ENCODE measurements at places on chromosomes 7 and 10. TPM values are rescaled to one million over a fixed set of nuclear protein-coding genes. Genes with fewer than 3 reads are reported as not detected.

DNA sequence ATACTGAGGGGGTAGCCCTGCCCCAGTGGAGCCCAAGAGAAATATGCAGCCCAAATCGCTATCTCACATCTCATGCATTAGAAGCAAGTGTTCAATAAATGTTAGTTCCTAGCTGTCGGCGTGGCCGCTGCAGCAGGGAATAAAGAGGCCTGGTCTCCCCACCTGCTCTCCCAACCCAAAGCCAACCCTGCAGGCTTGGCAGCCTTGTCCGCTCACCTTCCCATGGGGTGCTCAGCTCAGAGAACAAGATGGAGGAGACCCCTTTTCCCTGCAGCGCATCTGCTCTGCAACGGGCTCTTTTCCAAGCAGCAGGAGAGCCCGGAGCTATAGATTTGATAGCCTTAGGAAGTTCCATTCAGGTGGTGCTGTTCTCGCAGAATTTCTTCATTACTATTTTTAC lies 12.0 kb upstream of the DOCK1 start:
- no peaks in the 10 kb centered on the region for H3K36me3 ChIP-seq
- H3K4me3 ChIP-seq = no peak overlapping the region
- DNase-seq = no peak
- no peaks in the 10 kb centered on the region for H3K4me1 ChIP-seq

DNA sequence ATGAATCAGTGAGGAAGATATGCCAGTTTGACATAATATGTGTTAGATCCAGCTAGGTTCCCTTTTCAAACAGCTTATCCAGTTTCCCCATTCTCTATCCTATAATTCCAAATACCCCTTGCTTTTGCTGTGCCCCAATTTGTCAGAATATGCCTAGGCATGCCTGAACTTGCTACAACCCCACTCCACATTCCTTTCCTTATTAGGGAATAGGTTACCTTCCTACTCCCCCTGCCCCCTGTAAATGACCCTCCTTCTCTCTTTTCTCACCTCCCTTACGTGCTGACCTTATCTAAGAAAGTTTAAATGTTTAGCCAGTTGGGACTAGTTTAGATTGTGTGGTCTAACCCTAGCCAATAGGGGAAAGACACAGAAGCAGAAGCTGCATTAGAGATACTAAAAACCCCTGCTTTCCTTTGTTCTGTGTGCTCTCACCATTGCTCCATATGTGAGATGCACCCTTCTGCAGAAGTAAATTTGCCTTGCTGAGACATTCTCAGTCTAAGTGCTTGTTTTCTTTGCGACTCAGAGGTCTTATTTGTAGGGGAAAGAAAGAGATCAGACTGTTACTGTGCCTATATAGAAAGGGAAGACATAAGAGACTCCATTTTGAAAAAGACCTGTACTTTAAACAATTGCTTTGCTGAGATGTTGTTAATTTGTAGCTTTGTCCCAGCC lies 267.8 kb downstream of the SH2D4B start:
- H3K36me3 ChIP-seq = no peaks in the 10 kb centered on the region
- no peak overlapping the region for H3K4me3 ChIP-seq
- H3K27me3 ChIP-seq = peaks cover 2% of the 10 kb centered on the region
- no peak overlapping the region for H3K27ac ChIP-seq
- no peak for DNase-seq

The TACC2 gene
- total RNA-seq = not detected

- H3K4me1 ChIP-seq = no peaks in the 10 kb centered on the region
- no peak overlapping the region for H3K4me3 ChIP-seq
- DNase-seq = no peak
- H3K27me3 ChIP-seq = peaks cover 8% of the 10 kb centered on the region
- H3K36me3 ChIP-seq = no peaks in the 10 kb centered on the region
These were observed 235.2 kb upstream of the NRP1 start for GRCh38 chr10:33569702-33570101.

The PLEKHS1 gene
- total RNA-seq = not detected

- no peaks in the 10 kb centered on the region for H3K4me1 ChIP-seq
- H3K27me3 ChIP-seq = peaks cover 4% of the 10 kb centered on the region
- H3K4me3 ChIP-seq = no peak overlapping the region
- DNase-seq = no peak
- H3K36me3 ChIP-seq = no peaks in the 10 kb centered on the region
- no peak overlapping the region for H3K27ac ChIP-seq
These were observed 17.1 kb upstream of the SLC18A2 start for GRCh38 chr10:117223693-117224430.

DNA sequence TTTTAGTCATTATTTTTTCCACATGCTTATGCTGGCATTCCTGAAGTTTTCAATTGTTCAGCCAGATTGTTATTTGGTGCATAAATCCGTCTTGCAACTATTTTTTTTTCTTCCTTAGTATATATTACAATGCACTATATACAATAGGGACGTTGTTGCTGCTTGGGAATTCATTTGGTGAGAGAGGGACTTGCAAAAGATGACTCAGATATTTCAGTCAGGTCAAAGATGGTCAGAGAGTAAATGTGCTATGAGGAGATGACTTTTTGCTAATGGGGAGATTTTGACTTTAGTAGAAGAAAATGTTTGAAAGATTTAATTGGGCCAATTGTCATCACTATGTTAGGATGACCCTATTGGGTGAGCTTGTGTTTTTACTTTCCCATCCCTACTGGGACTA lies 348.4 kb upstream of the MTPN start:
- no peak for DNase-seq
- H3K27me3 ChIP-seq = no peaks in the 10 kb centered on the region
- no peak overlapping the region for H3K27ac ChIP-seq
- no peaks in the 10 kb centered on the region for H3K36me3 ChIP-seq

The UPK3BL2 gene
- total RNA-seq = 5.8 TPM

The SPDYE9 gene
- not detected for total RNA-seq

DNA sequence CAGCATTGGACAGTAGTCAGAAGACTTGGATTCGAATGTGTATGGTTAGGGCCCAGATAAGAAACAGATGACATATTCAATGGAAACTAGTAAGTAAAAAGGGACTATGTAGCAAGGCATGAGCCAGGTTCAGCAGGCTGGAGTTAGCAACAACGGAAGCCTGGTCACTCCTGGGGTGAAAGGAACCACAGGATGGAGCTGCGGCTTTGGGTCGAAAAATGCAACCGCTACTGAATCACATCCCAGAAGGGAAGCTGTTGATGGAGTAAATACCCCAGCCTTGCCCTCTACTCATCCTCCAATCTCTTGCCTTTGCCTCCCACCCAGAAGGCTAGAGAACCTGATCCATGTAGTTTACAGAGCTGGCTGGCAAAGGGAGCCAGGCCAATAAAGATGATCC lies 37.5 kb upstream of the EGR2 start:
- peak overlapping the region; percentile 4 for H3K4me3 ChIP-seq
- DNase-seq = peak; percentile 81
- peaks cover 5% of the 10 kb centered on the region for H3K27me3 ChIP-seq
- peaks cover 59% of the 10 kb centered on the region for H3K4me1 ChIP-seq
- no peaks in the 10 kb centered on the region for H3K36me3 ChIP-seq

DNA sequence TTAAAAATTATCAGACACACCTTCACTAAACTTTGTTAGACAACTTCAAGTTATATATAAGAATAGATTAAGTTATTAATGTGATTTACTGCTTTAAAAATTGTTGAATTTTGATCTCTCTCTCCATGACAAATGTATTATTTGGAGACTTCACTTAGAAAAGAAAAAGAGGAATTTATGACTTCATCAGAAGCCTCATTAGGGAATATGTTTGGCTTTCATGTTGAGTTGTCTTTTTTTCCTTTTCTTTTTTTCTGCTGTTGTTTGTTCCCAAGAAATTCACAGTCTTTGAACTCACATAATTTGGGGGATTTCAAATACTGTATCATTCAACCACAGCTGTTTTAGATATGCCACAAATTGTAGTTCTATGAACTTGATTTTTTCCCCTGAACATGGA lies 149.5 kb downstream of the PPP1R9A start:
- no peak overlapping the region for H3K4me3 ChIP-seq
- DNase-seq = no peak
- no peaks in the 10 kb centered on the region for H3K36me3 ChIP-seq

GRCh38 chr10:91541481-91541880 lies 91.4 kb downstream of the PPP1R3C start:
- DNase-seq = no peak
- H3K36me3 ChIP-seq = no peaks in the 10 kb centered on the region
- no peak overlapping the region for H3K27ac ChIP-seq
- peaks cover 4% of the 10 kb centered on the region for H3K27me3 ChIP-seq
- H3K4me3 ChIP-seq = no peak overlapping the region

DNA sequence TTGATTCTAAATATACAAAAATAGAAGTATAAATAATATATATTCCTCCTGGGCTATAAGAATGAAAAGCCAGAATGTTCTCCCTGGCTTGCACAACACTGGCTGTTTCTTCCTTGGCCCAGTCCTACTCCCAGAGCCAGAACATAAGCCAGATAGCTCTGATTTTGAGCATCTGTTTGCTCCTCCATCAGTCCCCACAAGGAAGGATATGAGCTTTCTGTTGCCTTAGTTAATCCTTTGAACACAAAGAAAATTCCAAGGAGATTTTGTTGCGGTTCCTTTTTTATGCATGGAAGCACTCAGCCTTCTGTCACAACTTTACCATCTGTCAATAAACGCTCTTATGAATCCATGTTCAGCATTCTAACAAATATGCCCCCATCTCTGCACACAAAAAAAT lies 361.8 kb downstream of the IPMK start:
- H3K4me3 ChIP-seq = no peak overlapping the region
- no peak for DNase-seq
- H3K27me3 ChIP-seq = no peaks in the 10 kb centered on the region
- no peaks in the 10 kb centered on the region for H3K36me3 ChIP-seq
- H3K4me1 ChIP-seq = no peaks in the 10 kb centered on the region

The BEND7 gene
- total RNA-seq = not detected

DNA sequence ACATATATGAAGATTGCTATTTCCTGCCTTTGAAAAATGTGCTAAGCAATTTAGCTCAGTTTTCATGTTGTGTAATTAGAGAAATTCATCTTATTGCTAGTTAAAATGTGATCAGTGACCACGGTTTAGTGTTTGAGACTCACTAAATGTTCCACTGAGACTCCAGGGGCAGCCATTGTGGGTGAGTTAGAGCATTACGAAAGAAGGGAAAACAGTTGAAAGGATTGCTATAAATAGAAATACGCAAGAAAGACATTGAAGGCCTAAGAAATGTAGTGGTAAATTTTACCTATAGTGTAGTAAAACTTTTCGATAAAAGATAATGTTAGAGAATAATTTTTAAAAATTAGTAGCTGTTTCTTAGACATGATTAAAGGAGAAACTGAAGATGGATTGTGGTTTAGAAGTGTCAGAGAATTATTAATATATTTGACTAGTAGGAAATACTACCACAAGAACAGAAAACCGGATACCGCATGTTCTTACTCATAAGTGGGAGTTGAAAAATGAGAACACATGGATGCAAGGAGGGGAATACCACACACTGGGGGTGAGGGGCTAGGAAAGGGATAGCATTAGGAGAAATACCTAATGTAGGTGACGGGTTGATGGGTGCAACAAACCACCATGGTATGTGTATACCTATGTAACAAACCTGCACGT lies 394.5 kb downstream of the SEMA3D start:
- no peaks in the 10 kb centered on the region for H3K27me3 ChIP-seq
- H3K4me1 ChIP-seq = no peaks in the 10 kb centered on the region
- no peaks in the 10 kb centered on the region for H3K36me3 ChIP-seq
- H3K27ac ChIP-seq = no peak overlapping the region
- no peak for DNase-seq

The MCU gene
- 17.7 TPM for total RNA-seq

The PIK3AP1 gene
- 3.4 TPM for total RNA-seq

DNA sequence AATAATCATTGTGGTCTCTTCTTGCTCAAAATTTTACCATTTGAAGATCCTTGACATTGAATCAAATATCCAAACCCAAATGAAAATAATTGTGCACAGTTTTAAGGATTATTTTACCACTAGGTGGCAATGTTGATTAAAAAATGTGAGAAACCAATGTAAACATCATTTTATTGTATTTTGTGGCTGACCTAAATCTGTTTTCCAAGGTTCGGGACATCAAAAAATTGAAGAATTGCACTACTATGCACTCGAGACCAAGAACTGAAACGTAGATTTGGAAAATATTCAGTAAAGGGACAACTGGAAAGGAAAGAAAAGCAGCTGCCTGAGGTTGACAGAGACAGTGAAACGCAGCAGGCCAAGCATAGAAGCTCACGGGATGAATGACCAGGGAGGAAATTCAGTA lies 259.3 kb downstream of the SNX13 start:
- H3K27ac ChIP-seq = no peak overlapping the region
- H3K4me1 ChIP-seq = no peaks in the 10 kb centered on the region
- no peaks in the 10 kb centered on the region for H3K36me3 ChIP-seq
- DNase-seq = no peak
- peaks cover 2% of the 10 kb centered on the region for H3K27me3 ChIP-seq
- no peak overlapping the region for H3K4me3 ChIP-seq

The PRRT4 gene
- total RNA-seq = 0.10 TPM

- H3K36me3 ChIP-seq = peaks cover 13% of the 10 kb centered on the region
- H3K27me3 ChIP-seq = no peaks in the 10 kb centered on the region
- H3K27ac ChIP-seq = no peak overlapping the region
- H3K4me1 ChIP-seq = no peaks in the 10 kb centered on the region
These were observed 222.0 kb downstream of the ADK start for GRCh38 chr10:74373059-74373458.

The ABI1 gene
- 55.5 TPM for total RNA-seq

DNA sequence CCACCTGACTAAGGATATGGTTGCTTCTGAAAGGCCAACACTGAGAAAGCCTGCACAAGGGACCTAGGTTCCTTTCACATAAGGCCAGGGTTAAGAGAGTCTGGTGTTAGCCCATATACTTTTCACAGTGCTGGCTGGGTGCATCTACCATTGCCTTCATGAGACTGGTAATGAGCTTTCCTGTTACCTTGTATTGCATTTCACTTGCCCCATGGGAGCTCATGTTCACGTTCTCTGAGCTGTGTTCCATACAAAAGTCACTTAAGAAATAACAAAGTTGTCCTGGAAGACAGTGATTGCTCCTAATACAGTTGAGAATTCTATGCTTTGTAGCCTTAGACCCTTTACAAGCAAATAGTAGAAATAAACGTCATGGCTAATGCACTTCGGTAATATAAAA lies 337.8 kb upstream of the TEX47 start:
- H3K4me1 ChIP-seq = no peaks in the 10 kb centered on the region
- no peaks in the 10 kb centered on the region for H3K27me3 ChIP-seq
- no peak for DNase-seq
- H3K27ac ChIP-seq = no peak overlapping the region
- no peaks in the 10 kb centered on the region for H3K36me3 ChIP-seq
- no peak overlapping the region for H3K4me3 ChIP-seq

GRCh38 chr10:129759214-129760002 lies 204.7 kb downstream of the EBF3 start:
- DNase-seq = no peak
- no peak overlapping the region for H3K4me3 ChIP-seq
- H3K36me3 ChIP-seq = peaks cover 56% of the 10 kb centered on the region
- H3K27ac ChIP-seq = no peak overlapping the region
- H3K27me3 ChIP-seq = no peaks in the 10 kb centered on the region

The GIMAP1 gene
- 6.2 TPM for total RNA-seq

DNA sequence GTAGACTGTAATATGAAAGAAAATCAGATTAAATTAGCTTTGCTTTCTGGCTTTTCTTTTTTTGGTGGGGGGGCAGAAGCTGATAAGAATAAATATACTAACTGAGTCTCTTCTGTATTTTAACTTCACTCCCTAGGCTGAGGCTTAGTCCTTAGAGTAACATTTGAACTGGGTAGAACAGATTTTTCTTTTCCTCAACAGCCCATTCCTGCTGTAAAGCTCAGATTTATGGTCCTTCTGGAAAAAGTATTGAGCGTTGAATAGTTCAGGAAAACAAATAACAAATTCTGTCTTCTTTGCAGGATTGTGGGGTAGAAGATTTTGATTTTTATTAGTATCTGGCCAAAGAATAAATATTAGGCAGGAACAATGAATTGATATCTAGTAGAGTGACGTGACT lies 17.9 kb downstream of the SGPL1 start:
- H3K4me3 ChIP-seq = peak overlapping the region; percentile 48
- no peaks in the 10 kb centered on the region for H3K27me3 ChIP-seq
- no peak for DNase-seq
- H3K27ac ChIP-seq = peak overlapping the region; percentile 82
- peaks cover 87% of the 10 kb centered on the region for H3K4me1 ChIP-seq
